Posterior vena cava (tissue), 2 donors: ENCODE measurements at places on chromosomes 12 and 14. TPM values are rescaled to one million over a fixed set of nuclear protein-coding genes. Genes with fewer than 3 reads are reported as not detected.

Gene SLC16A7
- total RNA-seq: 43.2 TPM

Gene NIN
- 45.9 TPM for total RNA-seq

Gene PPP1R1A
- total RNA-seq: 3.7 TPM

Gene IAPP
- total RNA-seq: not detected

Gene VAMP1
- 11.1 TPM for total RNA-seq

Gene PIP4P1
- 27.5 TPM for total RNA-seq

Gene ULK1
- 23.8 TPM for total RNA-seq

Gene TAS2R43
- 0.33 TPM for total RNA-seq

Gene ACYP1
- 8.2 TPM for total RNA-seq

Gene CNTN1
- 37.3 TPM for total RNA-seq

Gene POMT2
- total RNA-seq: 20.5 TPM

Gene GDF3
- total RNA-seq: not detected

Gene KRT73
- not detected for total RNA-seq

GRCh38 chr12:89059721-89060541, 292.4 kb downstream of the DUSP6 start:
- no peak for DNase-seq

DNA sequence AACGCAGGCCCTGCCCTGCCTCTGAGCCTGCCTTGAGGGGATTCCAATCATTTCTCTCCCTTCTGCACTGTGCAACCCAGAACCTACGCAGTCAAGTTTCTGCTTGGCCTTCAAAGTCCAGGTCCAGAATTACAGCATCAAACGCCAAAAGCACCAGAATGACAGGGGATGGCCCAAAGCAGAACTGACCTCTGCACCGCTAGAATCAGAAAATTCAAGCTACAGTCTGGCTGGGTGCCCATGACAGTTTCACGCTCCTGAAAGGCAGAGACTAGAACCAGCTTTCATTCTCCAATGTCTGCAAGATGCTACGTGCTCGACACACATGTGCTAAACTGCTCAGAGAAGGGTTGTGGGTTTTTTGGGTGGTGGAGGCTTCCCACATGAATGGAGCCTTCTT, 4.1 kb downstream of the CLMN start:
- no peak for DNase-seq

GRCh38 chr14:29102996-29103395, 336.4 kb downstream of the FOXG1 start:
- no peak for DNase-seq

DNA sequence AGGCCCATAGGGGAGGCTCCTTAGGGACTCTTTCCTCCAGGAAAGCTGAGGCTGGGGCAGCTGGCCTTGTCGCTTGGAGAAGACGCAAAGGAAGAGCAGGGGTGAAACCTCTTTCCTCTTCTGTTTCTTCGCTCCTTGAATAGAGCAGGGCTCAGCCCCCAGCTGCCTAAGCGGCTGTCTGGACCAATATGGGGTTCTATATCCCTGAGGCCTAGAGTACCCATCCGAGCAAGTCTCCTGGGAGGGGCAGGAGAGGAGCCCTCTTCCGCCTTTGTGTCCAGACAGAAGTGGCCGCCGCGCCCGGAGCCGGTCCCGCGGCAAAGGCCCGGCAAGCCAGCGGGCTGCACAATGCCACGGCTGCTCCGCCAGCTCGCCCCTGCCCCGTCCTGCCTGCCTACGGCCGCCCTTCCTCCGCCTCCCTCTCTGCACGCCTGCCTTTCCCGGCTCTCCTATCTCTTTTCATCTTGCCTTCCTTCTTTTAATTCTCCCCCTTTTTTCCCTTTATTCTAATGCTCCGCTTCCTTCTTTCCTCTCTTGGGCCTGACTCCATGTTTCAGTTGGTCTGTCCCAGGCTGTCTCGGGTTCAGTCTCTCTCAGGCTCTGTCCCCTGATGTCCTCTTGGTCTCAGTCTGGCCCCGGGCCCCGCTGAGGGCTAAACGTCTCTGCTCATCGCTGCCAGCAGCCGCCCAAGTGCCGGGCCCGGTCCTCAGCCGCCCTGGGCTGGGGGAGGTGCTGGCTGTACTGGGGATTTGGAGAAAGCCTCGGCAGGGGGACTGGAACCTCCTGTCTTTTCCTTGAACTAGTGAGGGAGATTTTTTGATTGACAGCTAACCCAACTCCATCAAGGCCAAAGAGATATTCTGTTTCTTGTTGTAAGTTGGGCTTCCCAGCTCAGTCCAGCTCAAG, 2.5 kb upstream of the HOXC9 start:
- DNase-seq: no peak

GRCh38 chr14:88834883-88835431, 10.5 kb downstream of the TTC8 start:
- DNase-seq: no peak

DNA sequence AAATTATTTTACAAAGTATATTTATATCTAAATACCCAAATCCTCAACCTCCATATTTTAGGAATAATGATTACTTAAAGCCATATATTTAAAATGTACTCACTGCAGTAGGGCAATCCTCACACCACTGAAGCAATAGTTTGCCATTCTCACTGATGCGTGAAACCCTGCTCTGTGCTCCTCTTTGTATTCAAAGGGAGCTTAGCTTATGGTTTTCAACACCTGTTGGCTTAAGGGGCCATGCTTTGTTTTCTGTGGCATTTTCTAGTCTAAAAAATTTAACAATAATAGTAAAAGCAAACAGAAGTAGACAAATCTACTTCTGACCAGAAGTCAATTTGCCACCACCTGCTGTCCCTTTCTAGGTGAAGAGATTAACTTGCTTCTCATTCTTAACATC, 294.6 kb downstream of the FLRT2 start:
- no peak for DNase-seq

DNA sequence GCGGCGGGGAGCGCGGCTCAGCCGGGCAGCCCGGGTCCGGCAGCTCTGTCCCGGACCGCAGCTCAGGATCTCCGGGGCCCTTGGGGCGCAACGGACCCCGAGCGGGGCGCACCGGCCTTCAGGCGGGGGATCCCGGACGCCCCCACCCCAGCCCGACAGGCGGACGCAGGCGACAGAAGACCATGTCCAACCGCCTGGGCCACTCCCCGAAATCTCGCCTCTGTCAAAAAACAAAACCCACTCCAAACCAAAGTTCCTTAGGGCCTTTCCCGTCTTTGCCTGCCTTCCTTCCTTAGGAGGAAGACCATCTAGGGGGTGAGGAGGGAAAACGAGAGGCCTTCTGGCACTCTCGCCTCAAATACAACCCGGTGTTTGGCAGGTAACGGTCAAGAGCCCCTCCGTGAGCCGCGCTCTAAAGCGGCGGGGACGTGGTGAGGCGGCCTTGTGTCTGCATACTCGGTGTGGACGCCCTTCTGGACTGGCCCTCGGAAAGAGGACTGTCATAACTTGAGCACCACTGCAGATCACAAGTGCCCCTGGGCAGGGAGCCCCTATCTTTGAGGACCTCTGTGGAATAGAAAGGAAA, 604 bp downstream of the HCFC2 start:
- DNase-seq: no peak

GRCh38 chr14:38992067-38992844, 110.8 kb downstream of the SEC23A start:
- no peak for DNase-seq

- peak; percentile 48 for DNase-seq
These were observed 7.6 kb downstream of the KIF26A start for GRCh38 chr14:104145826-104146601.

GRCh38 chr14:50839691-50840090, 8.7 kb upstream of the NIN start:
- DNase-seq: no peak

DNA sequence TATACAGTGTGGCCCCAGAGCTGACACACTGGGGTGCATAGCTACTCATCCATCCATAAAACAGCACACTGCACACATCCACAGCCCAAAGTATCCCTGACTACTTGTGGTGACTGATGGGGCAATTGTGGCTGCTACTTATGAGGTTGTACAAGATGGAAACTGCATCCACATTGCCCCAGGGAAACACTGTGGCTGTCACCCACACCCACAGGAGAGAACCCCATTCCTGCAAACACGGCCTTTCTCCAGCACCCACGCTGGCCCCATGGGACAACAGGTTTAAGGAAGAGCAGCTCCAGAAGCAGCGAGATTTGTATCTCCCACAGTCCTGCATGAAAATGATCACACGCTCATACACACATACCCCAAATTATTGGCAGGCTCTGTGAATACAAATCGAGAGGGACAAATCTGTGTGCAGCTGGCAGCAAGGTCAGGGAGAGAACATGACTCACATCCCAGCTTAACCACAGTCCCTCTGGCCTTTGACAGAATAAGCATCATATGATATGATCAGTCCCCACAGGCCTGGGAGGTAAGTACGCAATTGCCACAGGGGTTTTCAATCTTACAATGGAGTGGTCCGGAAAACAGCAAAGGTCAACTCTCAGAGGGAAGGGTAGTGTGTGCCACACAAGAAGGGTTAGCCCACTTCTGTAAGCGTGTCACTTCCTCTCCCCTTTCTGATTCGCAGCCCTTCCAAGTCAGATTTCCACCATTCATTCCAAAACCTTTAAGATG, 61.9 kb downstream of the ESR2 start:
- DNase-seq: no peak

- no peak for DNase-seq
These were observed 40.7 kb downstream of the OTOGL start for GRCh38 chr12:80140005-80140404.

GRCh38 chr12:130571734-130572133, 144.4 kb downstream of the RIMBP2 start:
- no peak for DNase-seq

DNA sequence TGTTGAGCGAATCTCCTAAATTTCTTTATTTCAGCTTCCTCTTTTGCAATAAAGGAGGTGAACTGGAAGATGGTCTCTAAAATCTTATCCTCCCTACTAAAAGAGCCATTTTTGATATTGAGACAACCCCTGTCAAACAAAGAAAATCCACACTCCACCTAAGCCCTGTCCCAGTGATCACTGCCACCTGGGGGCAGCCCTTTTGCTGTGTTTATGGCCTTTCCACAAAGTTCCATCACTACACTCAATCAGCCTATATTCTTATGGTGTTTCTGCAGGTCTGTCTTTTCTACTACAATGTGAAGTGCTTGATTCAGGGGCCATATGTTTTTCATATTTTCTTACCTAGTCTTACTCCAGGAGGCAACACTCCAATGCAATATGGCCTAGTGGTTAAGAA, 163.7 kb downstream of the BMP4 start:
- no peak for DNase-seq

DNA sequence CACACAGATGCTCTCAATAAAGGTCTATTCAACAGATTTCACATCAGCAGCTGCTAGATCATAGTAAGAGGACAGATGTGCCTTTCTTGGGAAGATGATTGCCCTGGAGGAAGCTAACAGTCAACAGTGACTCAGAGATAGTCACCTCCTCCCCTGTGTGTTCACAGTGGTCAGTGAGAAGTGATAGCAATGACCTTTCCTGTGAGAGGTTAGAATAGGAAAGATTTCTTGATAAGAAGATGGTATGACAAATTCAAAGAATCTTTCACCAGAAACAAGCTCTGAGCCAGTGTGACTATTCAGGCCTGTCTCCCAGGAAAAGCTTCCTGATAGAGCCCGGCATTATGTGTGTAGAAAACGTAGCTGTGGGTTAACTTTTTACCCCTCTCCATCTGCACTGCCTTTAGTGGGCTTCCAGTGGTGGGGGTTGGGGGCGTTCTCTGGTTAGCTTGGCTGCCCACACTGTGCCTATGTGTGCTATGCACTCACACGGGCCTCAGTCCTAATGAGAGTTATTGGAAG, 66.4 kb upstream of the ARHGAP5 start:
- no peak for DNase-seq

- DNase-seq: peak; percentile 56
These were observed 7.5 kb downstream of the AMHR2 start for GRCh38 chr12:53431187-53431586.

DNA sequence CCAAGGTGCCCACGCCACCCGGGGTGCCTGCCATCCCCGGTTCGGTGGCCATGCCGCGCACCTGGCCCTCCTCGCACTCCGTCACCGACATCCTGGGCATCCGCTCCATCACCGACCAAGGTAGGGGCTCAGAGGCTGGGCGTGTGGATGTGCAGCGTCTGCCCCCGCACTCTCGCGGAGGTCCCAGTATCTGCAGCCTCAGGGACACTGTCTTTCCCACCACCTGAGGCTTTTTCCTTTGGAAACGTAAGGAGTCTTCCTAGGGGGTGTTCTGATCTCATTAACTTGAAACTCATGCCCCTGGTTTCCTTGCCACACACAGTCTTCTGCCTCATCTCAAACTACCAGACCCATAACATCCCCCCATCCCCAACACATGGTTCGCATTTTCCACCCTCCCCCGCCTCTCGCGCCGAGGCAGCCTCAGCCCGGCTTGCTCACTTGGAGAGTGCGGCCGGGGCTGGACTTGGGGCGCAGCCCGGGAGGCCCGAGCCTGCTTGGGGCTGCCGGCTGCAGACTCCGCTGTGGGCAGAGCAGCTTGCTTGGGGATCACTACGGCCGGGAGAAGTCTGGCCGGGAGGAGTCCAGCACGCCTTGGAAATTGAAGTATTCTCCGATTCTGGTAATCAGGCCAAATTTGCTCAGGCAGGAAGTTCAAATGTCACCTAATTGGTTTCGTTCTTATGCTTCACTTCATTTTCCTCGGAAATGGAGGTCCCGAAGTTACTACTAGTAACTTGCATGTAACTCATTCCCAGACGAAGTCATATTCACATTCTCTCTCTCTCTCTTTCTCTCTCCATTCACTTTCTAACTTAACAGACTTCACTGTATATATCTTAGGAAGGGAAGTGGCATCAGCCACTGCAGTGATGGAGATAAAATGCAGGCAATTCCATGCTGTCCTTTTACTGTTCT, 2.0 kb downstream of the PAX9 start:
- DNase-seq: no peak

DNA sequence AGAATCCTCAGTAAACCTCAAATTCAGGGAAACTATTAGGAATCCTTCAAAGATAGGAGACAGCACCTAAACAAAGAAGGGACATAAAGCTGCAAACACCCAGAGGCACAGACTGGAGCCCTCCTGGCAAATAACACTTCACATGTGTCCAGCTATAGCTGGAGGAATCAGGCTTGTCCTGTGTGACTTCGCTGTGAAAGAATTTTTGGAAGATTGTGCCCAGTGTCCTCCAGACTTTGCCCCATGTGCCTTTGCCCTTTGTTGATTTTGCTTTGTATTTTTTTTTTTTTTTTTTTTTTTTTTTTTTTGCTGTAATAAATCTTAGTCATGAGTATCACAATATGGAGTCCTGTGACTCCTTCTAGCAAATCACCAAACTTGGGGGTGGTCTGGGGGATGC, 136.8 kb downstream of the KCNH5 start:
- DNase-seq: no peak

DNA sequence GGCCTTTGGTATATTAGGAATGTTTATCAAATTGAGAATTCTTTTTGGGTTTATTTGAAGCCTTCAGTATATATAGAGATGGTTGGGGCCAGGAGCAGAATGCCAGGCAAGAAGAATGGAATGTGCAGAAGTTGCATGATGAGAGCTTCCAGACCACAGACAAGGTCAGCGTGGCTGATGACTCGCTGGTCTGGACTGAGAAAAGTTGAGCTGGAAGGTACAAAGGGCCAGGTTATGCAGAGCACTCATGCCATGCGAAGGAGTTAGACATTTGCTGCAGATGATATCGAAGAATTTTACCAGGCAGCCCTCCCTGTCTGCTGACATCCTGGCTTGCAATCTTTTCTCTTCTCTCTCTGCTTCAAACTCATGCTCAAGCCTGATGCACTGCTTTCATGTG, 196.2 kb upstream of the ARHGAP5 start:
- DNase-seq: no peak

GRCh38 chr14:63852271-63852816, 460 bp upstream of the SYNE2 start:
- DNase-seq: no peak
